T-helper 22 cell (primary cell): ENCODE measurements at places on chromosomes 11 and 22.
A peak's percentile ranks its signal among the peaks of the same experiment; 100 is the strongest.

GRCh38 chr11:7004482-7004881, 15.7 kb downstream of the ZNF214 start:
- no peak for DNase-seq

DNA sequence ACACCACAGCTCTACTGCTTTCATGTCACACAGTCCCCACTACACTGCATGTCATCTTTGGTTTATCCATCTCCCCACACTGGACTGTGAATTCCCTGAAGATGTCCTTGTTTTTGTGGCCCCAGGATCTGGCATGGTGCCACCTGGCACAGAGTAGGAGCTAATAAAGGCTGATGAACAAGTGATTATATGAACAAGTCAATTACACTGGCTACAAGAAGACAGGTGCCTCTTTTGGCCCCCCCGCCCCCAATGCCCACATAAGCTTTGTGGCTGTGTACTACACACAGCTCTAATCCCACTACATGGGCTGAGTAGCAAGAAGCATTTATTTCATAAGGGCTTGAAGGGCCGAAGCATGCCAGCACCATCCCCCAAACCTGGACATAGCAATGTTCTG, 24.7 kb downstream of the PLEKHA7 start:
- no peak for DNase-seq

GRCh38 chr22:44616882-44617655, 84.9 kb upstream of the PRR5 start:
- no peak for DNase-seq

- DNase-seq = no peak
Observed at GRCh38 chr11:63683133-63683991, 2.1 kb downstream of the RTN3 start.

- no peak for DNase-seq
Observed at GRCh38 chr11:3120071-3120792, 44.9 kb downstream of the OSBPL5 start.

DNA sequence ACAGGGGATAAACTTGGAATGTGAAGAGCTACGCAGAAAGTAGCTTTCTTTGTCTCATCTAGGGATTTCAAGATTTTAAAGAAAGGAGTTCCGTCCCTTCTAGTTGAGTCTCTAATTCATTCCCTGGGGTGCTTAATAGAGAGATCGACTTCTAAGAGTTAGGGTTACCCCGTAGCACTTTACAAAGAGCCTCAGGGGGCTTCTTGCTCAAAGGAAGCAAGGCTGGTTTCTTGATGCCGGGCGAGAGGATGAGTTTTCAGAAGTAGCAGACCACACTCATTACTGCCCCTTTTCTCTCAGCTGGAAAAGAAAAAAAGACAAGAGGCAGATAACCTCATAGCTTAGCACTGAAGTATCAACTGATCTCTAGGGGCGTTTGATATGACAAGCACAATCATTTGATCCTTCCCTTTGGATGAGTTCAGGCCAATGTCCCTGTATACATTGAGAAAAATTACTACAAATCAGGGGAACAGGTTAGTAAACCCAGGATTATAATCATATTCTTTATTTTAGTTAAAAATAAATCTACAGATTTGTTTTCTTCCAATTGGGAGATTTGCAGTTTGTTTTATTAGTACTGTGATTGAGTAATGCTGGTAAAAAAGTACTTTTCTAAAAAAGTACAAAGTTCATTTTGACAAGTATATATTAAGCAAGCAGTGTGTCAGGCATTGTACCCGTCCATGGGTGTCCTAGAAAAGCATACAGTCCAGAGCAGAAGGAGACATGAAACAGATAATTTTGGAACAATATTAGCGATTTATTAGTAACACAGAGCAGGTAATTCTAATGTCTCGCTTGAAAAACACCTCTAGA, 18.7 kb downstream of the ELMOD1 start:
- DNase-seq = no peak

- no peak for DNase-seq
Observed at GRCh38 chr11:43197379-43197778, 114.4 kb upstream of the API5 start.

GRCh38 chr11:17802491-17802890, 67.9 kb downstream of the KCNC1 start:
- DNase-seq = no peak

DNA sequence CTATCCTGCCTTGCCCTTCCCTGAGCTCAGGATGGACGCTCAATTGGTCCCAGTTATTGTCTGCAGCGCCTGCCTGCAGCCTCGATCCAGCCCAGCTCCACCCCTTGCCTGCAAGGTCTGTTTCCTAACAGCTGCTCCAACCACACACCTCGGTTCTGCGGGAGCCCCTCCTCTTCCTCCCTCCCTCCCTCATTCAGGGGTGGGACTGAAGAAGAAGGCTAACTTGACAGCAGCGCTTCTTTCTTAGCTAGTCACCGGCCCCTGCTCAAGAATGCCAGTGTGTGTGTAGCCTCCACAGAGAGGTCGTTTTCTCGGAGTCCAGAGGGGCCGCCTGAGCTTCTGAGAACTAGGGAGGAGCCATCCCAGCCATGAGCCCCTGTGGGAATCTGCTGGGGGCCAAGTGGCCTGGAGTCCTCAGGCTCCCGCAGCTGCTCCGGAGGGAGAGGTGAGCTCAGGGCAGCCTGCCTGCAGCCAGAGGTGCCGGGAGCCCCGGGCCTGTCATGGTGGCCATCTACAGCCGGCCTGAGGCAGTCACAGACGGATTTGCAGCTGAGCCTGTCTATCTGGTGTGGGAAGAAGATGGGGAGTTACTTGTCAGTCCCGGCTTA, 36.1 kb downstream of the LIMK2 start:
- peak; percentile 54 for DNase-seq

- DNase-seq = no peak
Observed at GRCh38 chr22:44496844-44497217, 1.2 kb downstream of the RTL6 start.

DNA sequence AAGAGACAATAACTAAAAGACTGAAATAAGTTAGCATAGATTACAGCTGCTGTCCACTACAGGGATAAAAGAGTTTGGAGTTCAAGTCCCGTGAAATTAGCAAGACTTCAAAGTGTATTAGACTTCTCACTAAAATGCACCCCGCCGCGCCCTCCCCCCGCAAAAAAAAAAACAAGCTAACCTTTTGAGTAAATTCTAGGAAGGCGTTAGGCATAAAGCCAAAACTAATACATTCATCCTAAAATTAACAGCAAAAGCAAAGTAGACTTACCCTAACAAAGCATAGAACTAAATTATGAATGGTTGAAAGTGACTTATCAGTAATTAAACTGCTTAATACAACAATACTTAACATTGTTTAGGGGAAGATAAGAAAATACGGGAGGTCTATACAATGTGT, 581.0 kb upstream of the CHORDC1 start:
- DNase-seq = no peak

- DNase-seq = no peak
Observed at GRCh38 chr11:114290503-114291235, 5.5 kb upstream of the NNMT start.

DNA sequence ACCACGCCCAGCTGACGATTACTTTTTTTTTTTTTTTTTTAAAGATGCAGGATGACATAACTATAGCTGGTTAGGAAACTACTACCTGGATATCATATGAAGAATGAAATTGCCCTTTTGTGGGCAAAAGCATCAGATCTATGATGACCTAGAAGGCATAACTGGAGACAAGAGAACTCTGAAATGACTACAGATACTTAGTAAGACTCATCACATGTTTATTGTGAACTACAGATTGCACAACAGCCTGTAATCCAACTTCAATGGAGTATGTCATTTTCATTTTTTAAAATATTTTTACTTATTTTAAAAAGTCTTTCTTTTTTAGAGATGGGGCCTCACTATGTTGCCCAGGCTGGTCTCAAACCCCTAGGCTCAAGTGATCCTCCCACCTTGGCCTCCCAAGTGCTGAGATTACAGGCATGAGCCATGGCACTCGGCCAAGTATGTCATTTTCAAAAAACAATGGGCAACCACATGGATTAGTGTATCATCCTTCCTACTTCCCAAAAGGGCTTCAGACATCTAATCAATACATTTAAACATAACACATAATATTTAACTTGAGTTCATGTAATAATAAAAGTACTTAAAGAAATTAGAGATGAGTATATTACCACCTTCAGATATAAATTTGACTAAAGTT, 3.3 kb downstream of the MTMR2 start:
- no peak for DNase-seq

- no peak for DNase-seq
Observed at GRCh38 chr22:30127749-30128166, 47.5 kb downstream of the HORMAD2 start.

GRCh38 chr11:110832539-110832938, 120.3 kb upstream of the ARHGAP20 start:
- no peak for DNase-seq

DNA sequence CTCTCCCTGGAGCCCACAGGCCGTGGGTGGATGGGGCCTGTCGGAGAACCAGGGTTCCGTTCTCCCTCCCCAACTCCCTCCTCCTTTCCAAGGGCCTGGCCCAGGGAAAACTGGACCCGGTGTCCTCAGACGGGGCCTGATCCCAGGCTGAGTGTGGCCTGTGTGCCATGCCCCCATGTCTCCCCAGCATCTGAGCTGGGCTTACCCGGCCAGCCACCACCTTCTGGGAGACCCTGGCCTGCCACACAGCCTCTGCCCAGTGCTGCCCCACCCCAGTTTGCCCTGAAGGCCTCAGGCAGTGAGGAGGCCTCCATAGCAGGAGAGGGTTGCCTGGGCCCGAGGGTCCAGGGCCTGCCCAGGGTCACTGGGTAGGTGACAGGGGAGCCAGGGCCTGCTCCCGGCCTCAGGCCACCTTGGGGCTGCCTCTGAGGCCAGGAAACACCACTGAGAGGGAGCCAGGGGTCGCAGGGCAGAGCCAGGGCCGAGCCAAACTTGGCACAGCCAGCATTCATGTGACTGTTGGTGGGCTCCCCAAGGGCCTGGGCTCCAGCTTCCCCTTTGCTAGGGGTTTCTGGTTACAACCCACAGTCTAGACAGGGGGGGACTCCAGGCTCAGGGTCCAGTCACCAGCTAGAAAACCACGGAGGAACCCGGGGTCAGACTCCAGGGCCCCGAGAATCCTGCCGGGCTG, 590 bp upstream of the IFITM10 start:
- DNase-seq = no peak

GRCh38 chr11:83566950-83567349, 280.8 kb upstream of the CCDC90B start:
- DNase-seq = no peak

- no peak for DNase-seq
Observed at GRCh38 chr11:57460022-57460757, at the start of gene RTN4RL2. TSS of gene RTN4RL2 (plus strand) at chr11:57460528. CDS start at chr11:57460866, 338 bp downstream.

DNA sequence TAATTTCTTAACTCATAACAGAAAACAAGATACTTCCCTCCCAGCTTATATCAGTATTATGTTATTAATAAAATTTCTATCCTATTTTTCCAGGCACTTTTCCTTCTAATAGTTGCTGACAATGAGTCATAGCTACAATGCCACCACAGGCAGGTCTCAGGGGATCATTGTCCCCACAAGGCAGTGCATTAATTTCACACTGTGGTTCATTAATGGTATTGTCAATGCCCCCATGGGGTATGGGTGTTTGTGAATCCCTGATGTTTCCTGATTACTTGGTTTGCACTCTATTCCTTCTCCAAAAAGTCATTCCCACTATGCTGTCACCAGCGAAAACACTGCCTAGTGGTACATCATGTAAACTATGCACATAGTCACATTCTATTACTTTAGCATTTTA, 345.5 kb upstream of the CTSC start:
- DNase-seq = no peak

DNA sequence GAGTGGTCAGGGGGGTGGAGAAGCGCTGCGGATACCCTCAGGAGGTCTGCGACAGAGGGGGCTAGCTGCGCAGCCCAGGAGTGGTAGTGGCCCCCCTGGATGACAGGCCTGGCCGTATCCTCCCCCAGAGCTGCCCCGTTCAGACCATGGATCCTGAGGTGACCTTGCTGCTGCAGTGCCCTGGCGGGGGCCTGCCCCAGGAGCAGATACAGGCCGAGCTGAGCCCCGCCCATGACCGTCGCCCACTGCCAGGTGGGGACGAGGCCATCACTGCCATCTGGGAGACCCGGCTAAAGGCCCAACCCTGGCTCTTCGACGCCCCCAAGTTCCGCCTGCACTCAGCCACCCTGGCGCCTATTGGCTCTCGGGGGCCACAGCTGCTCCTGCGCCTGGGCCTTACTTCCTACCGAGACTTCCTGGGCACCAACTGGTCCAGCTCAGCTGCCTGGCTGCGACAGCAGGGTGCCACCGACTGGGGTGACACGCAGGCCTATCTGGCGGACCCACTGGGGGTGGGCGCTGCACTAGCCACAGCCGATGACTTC, 505 bp downstream of the NUDT22 start:
- DNase-seq = peak; percentile 60

DNA sequence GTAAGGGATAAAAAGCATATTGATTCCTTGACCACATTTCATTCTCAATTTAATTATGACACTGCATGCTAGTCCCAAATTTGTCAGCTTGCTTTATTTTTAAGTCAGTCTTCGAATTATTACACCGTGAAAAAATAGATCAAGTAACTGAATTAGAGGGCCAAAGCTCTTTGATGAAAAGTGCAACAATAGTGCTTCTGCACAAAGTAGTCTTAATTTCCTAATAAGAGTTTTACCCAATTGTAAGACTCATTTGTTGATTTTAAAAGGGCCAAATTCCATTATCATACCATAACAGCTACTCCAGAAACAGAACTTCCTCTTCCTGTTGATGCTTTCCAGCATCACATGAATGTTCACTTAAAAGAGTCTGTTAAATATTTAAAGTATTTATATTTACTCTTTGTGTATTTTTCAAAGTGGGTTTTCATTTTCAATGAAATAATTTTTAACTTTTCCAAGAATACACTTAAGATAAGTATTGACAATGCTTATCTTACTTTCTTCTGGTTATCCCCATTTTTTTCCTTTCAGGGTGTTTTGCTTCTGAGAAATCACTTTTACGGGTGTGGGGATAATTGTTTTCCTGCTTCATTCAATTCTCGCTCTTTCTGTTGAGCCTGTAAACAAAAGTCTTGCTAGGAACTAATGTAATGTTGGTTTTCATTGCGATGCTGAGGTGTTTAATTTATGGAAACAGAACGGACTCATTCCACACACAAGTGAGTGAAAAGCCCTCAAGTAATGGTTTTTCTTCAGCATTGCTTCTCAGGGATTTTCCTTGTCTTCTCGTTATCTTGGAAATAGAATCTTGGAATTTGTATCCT, 2.1 kb downstream of the ARHGEF12 start:
- DNase-seq = no peak

GRCh38 chr11:82826526-82826925, 73.7 kb downstream of the PRCP start:
- DNase-seq = no peak

- no peak for DNase-seq
Observed at GRCh38 chr11:125350206-125351032, 145.6 kb downstream of the FEZ1 start.

DNA sequence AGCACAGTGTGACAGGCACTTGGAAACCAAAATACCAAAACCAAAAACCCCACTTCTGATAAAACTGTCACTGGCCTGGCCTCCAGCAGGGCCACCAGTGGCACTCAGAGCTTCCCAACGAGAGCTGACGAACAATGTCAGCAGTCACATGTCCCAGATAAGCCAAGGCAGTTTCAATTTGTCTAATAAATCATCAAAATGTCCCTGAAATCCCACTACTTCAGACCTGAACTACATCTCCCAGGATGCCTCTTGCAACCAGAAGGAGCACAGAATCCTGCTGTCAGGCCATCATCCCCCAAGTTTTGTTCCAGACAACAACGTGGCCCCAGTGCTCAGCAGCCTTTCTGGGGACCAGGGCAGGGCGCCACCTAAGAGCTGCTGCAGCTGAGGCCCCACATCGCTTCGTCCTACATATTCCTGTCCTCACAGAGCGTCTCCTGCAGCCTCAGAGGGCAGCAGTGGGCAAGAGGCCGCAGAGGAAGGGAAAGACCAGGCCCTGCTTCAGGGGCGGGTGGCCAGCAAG, 25.1 kb downstream of the LRFN4 start:
- DNase-seq = no peak
